ENCODE measurements at places on chromosomes 5 and 9.
A peak's percentile ranks its signal among the peaks of the same experiment; 100 is the strongest.

GRCh38 chr5:117788596-117788995 lies 1199.8 kb downstream of the DTWD2 start:
- no peak for DNase-seq

- DNase-seq, result no peak
These were observed 35.3 kb downstream of the EQTN start for GRCh38 chr9:27261517-27262211.

GRCh38 chr9:99057665-99058625 lies 47.0 kb upstream of the TGFBR1 start:
- DNase-seq, result peak; percentile 34

DNA sequence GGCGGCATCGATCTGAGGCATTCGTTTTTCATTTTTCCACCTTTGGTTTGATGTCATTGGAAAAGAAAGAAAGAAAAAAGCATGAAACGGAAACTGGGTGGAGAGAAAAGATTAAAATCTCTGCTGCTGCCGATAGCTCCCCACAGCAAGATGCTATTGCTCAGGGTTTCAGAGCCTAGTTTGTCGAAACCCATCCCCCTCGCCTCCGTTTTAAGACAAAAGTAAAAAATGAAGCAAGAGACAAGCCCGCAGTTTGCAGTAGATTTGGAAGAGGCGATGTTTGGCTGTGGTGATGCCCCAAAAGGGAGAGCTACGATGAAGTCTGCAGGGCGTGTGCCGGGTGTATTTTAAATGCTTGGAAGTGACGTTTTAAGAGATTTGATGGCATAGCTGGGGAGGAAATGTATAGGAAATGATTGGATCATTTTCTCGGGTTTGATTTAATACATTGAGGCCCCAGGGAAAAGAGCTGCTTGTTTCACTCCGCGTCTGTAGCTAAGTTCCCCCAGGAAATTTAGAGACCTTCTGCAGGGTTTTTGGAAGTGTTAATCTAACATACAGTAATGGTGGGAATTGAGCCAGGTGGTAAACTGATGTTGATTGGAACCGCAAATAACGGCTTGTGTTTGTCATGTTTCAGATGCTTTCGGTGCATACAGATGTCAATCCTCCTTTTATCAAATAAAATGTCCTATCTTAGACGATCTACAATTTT lies 909 bp downstream of the NDFIP1 start:
- DNase-seq, result no peak

- DNase-seq, result no peak
These were observed 144.0 kb downstream of the MYO10 start for GRCh38 chr5:16791904-16792597.

- no peak for DNase-seq
These were observed 364.8 kb upstream of the TNC start for GRCh38 chr9:115482747-115483146.

- DNase-seq, result no peak
These were observed 84.5 kb upstream of the SIMC1 start for GRCh38 chr5:176153741-176154140.

DNA sequence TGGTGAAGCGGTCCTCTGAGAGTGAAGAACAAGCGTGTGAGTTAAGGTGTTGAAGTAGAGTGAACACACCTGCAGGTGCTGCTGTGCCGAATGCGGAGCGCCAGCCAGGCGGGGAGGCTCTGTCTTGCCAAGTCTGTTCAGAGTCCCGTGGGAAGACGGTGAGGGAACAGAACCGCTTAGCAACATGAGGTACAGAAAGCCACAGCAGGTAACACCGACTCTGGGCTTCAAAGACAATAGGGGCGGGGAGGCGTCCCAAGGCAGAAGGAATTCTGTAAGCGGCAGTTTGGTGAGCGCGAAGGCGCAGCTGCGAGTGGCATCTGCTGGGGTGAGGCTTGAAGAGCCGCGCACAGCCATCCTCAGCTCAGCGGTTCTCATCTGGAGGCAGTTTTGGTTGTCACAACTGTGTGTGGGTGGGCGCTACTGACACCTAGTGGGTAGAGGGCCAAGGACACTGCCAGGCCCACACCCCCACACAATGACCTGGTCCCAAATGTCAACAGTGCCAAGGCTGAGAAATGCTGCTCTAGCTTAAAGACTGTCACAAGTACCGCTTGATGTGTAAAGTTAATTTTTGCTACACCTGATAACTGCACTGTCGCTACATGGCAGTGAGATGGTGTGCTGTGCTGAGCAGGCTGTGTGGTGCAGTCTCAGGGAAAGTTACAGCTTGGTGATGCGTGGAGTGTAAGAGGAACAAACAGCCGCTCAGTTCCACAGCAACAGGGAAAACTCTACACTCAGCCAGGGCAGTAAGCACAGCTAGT lies 67.4 kb upstream of the TBC1D9B start:
- DNase-seq, result peak; percentile 25

DNA sequence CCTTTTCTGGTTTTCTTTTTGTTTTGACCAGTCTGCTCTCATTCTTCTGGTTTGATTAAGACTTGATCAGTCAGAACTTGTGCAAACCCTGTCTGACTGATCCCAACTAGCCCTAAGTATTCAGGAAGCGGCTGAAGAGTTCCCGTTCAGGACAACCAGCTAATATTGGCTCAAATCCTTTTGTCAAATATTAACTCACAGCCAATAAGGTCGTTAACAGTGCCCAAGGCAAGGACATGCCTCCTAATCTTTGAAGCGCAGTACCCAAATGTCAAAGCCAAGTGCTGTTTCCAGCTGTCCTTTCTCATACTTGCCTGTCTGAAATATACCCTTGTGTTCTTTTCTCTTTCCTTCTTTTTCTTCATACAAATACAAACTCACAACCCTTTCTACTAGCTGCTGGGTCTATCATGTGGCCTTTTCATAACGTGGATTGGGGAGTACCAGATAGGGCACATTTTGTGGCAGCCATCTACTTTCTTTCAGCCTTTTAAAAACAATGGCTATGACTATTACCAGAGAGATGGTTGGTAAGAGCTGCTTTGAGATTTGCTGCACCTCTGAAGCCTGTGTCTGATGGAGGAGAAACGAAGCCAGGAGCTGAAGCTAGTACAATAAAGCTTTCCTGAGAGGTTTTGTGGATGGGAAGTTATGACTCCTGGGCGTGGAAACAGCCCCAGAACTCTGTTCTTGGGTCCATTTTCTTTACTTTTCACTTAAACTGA lies 266.4 kb upstream of the ZNF608 start:
- no peak for DNase-seq

DNA sequence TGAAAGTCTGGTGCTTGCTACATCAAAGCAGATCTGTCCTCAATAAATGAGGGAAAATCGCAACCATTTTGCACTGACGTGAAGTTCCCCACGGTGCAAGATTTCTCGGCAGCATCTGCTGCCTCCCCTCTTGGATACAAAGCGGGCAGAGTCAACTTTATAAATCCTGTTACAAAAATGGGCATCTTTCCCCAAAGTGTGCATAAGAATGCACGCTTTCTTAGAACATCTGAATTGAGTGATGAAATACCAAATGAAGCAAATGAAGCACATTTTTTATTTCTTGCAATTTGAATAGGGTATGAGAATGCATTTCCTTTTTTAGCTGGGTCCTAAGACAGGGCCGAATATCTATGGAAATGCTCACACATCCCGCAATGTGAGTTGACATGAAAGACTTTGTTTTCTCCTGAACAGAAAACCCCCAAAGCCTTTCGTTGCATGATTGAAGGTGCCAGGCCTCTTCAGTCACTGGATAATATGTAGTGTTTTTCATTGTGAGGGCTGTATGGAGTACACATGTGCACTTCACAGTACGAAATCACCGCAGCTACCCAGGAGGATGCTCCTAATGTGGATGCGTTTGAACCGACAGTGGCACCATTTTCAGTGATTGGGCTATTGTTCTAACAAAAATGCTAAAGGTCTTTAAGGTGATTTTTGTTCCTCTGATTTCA lies 19.6 kb upstream of the MAPKAP1 start:
- no peak for DNase-seq

- no peak for DNase-seq
These were observed 2.3 kb upstream of the IARS1 start for GRCh38 chr9:92295827-92296258.

GRCh38 chr5:10018201-10019069 lies 231.3 kb downstream of the ATPSCKMT start:
- no peak for DNase-seq

DNA sequence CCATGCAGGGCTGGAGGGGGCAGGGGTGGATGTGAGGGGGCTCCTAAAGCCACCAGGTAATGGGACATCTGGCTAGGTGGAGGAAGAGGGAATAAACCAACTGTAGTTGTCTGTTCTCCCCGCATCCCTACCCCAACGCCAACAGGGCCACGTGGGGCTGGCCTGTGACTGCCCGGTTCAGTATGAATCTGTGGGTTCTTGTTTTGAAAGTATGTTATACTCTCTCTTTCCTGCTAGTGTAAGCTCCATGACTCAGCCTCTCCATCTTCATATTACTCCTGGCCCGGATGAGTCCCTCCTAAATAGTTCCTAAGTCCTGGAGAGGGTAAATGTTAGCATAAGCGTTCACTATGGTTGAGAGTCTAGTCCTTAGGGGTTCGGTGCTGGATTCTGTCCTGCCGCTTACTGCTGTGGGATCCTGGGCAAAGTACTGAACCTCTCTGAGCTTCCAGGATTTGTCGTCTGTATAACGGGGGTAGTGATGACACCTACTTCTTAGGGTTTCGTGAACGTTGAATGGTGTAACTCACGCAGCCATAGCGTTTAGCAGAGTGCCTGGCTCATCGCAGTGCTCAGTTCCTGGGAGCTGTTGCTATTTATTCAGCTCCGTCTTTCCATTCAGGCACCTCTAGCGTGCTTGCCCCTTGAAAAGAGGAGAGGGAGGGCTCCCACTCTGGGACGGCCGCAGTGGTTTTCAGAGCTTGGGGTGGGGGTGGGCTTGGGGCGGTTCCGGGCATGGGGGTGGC lies 28.8 kb downstream of the LHX2 start:
- no peak for DNase-seq

DNA sequence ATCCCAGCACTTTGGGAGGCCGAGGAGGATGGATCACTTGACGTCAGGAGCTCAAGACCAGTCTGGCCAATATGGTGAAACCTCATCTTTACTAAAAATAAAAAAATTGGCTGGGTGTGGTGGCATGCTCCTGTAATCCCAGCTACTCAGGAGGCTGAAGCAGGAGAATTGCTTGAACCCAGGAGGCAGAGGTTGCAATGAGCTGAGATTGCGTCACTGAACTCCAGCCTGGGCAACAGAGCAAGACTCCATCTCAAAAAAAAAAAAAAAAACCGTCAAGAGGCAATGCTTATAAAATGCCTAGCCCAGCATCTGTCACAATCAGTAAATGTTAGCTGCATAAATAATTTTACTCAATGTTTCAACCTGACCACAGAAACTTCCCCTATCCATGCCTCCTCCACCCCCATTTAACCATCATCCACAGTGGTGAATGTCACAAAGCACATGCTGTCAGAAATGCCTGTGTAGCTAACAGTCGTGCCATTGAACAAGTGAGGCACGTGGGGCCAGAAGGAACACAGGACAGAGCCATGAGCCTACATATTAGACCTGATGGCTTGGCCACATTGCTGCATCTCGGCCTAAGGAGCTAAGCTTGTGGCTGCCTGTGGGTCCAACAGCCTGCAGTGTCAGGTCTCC lies 16.8 kb upstream of the TCOF1 start:
- DNase-seq, result no peak

- DNase-seq, result no peak
These were observed 24.7 kb downstream of the FNBP1 start for GRCh38 chr9:130018265-130018664.

DNA sequence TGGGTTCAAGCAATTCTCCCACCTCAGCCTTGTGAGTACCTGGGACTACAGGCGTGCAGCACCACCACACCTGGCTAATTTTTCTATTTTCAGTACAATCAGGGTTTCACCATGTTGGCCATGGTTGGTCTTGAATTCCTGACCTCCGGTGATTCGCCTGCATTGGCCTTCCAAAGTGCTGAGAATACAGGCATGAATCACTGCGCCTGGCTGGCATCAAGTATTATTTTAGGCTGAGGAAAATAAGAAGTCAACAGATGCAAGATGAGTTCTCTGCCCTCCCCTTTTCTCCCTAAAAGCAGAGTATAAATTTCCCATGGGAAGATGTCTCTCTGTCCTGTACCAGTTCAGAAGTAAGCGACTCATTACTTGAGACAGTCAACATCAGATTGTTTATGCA lies 71.5 kb downstream of the ELAVL2 start:
- DNase-seq, result no peak

- no peak for DNase-seq
These were observed 109.6 kb downstream of the INVS start for GRCh38 chr9:100208673-100209072.

DNA sequence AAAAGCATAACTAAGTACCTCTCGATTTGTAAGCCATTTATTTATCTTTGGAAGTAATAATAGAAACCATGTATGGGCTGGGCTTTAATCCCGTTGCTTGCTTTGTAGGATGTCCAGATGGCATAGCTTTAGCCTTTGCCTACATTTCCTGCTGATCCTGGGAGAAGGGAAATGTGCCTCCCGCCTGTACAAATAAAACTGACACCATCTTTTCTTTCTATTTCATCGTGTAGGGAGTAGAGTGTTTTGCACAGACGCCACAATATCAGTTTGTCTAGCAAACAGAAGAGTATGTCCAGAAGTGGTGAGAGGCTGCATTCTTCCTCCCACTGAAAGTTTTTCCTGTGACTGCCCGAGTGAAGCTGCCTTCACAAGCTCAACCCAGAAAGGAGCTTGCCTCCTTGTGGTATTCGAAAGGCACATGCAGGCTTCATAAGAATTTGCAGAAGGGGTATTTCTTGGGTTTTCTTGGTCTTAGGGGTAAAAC lies 24.7 kb upstream of the TJP2 start:
- no peak for DNase-seq

DNA sequence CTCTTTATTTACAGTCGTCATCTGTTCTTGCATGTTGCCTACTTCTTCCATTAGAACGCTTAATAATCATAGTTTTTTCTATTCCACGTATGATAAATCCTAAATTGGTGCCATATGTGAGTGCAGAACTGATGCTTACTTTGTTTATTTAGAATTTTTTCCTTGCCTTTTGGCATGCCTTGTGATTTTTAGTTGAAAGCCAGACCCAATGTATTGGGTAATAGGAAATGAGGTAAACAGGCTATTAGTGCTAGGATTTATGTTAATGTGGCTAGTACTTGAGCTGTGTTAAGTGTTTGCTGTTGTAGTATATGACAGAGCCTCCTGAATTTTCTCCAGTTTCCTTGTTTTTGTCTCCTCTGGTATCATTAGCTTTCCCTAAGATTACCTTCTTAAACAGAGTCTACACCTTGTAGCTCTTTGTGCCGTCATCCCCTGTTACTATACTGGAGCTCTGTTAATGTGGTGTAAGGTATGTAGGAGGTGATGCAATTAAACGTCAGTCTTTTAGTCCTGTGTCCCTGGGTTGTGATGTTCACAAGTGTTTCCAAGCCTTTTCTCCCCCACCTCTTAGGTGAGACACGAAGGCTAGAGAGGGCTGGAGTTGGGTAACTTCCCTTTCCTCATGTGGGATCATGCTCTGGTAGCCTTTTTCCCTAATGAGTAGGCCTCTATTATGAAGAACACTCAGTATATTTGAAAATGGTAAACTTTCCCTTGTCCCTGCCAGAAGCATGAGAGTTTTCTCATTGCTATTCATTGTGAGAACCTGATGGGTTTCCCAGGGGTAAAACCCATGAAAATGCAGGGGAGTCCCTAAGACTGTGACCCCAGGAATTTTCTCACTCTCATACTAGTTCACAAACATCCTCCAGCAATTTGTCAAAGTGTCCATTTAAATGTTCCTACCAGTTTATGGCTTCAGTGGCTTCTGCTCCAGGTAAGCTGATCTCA lies 21.2 kb downstream of the SPATA31D3 start:
- DNase-seq, result no peak
